GM20000 (cell line): ENCODE measurements at places on chromosomes 7 and 10.

GRCh38 chr7:42105554-42106358 is 131.3 kb downstream of the GLI3 start:
- no peak for DNase-seq

DNA sequence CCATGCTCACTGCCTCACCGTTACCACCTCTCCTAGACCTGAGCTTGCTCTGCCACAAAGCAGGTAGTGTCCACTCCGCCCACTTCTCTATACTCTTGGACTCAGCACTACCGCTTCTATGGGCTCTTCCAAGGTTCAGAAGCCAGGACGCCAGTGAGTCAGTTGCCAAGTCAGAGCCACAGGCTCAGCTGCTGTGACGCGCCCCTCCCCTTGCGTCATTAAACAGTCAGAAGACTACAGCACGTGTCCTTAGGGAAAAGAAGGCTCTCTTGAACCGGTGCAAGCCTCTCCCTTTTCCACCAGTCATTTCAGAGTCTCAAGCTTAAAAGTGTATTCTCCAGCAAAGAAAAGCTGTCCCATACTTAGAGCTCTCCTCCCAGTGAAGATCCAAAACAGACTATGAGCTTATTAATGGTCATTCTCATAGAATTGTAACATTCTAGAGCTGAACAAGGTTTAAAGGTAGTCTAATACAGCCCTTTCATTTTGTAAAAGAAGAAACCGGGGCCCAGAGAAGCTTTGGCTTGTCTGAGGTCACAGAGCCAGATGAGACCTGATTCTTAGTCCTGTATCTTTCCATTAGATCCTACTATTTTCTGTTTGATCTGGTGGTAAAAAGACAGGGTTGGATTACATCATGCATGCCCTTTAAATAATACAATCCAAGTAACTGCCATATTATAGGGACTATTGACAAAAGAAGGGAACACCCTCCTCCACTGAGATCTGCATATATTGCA is 40.9 kb upstream of the MET start:
- no peak for DNase-seq

GRCh38 chr10:58955615-58956014 is 220.8 kb upstream of the PHYHIPL start:
- no peak for DNase-seq

- DNase-seq = no peak
Measured at GRCh38 chr7:30968294-30968693, 4.5 kb downstream of the GHRHR start.

- peak; percentile 80 for DNase-seq
Measured at GRCh38 chr7:130732980-130733930, 752 bp downstream of the KLF14 start.

- DNase-seq = no peak
Measured at GRCh38 chr7:150567871-150568301, 696 bp downstream of the GIMAP4 start.

DNA sequence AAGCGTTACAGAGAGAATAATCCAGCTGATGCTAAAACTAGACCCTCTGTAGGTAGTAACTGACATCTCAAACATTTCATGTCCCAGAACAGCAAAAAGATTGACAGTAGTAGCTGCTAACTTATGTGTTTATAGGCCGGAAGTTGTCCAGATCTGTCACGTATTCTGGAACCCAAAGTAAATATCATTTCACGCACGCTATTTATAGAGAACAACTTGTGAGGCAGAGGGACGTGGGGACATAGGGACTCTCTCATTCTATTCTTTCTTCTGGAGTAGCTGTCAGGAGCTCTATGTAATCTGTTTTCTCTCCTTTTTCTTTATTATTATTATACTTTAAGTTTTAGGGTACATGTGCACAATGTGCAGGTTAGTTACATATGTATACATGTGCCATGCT is 22.3 kb downstream of the AGK start:
- DNase-seq = no peak

DNA sequence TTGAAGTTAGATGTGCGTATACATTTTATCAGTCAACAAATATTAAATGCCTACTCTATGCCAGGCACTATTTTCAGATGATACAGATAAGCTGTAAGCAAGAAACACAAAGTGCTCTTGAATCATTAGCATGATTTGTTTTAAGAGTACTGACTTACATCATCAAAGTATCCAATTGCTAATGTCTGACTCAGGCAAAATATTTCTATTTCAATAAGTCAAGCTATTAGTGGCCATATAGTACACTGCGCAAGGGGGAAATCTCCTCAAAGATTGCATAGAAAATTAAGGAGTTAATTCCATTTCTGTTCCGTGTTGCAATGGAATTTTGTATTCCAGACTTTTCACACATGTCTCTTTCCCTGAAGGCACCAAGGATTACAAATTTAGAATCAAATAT is 46.1 kb upstream of the DNAJC1 start:
- no peak for DNase-seq

- DNase-seq = no peak
Measured at GRCh38 chr7:134372858-134373257, 56.1 kb upstream of the SLC35B4 start.

DNA sequence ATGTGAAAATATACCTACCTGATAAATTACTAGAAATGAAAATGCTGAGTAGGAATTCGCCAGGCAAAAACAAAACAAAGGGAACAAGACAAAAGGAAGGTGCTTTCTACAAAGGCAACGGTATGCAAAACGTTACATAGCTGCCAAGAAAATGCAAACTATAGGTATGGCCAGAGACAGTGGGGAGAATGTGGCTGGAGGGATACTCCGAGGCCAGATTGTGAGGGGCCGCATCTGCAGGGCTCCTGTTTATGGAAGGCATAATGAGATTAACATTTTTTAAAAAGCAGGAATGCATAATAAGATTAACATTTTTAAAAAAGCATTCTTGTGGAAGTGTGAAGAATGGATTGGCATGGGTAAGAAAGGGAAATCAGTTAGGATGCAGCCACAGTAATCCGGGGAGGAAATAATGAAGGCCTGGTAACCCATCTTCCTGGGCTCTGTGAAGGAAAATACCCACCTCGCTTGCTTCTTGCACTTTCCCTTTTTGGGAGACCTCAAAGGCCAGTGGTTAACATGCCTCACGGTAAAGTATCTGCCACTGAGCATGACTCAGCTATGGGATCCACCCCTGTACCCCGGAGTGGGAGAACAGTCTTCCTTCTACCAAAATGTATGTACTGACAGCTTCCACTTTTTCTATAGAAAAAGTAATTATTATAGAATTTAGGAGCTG is 145.8 kb upstream of the LRRN3 start:
- no peak for DNase-seq

DNA sequence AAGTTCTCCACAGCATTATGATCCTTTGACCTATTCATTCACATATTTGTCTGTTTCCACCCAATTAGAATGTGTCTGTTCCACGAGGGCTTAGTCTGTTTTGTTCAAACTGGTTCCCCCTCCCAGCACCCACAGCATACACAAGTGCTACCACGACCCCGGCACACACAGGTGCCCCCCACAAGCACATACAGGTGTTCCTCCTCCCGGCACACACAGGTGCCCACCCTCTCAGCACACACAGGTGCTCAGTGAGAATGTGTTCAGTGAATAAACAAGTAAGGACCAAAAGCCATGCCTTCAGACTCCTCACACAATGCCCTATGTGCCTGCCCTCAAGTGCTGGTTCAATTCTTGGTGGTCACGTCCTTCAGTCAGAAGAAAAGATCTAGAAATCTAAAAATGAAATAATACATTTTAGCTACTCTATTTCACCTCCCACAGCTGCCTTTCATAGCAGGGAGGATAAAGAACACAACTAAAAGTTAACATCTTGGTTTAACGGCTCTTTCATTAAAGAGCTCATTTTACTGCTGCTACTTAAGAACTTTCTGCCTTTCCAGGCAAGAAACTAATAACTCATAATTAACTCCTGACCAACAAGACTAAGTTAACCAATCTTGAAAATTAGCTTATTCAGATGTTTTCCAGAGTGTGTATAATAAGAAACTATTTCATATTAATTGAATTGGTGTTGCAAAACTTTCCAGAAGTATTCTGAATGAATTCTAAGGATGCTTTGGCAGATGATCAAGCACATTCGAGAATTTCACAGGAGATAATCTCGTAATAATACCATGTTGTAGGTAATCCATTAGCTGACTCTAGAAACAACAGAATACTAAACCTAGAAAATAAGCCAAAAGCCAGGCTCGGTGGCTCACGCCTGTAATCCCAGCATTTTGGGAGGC is 2.3 kb downstream of the DNMBP start:
- DNase-seq = no peak

DNA sequence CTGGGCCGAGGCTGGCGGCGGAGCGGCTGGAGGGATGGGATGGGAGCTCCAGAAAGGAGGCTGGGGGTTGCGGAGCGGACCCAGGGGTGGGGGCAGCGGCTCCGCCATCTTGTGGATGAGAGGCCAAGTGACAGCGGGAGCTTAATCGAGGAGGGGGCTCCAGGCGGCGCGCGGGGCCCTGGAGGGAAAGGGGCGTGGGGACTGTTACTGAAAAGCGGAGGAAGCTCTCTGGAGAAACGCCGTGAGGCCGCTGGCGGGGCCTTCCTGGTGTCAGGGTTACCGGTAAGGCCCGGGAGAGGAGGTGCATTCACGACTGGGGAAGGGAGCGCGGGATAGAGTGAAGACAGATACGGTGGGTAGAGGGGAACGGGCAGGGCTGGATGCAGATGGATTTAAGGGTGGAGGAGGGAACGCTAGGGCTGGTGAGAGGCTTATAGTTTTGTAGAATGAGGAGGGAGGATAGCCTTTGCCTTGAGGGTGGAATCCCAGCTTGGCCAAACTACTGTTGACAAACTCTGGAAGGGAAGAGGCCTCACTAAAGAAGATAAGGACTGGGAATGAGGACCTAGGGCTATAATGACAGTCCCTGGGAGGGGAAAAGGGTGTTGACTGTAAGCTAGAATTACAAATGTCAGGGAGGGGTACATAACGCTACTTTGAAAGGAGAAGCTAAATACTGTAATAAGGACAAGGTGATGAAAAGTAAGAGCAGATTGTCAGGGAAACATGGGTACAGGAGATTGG is 535 bp downstream of the BTRC start:
- peak; percentile 49 for DNase-seq
